CD4-positive, alpha-beta T cell treated with Interleukin-6 for 4 hours (primary cell): ENCODE measurements at places on chromosomes 5 and 9.

DNA sequence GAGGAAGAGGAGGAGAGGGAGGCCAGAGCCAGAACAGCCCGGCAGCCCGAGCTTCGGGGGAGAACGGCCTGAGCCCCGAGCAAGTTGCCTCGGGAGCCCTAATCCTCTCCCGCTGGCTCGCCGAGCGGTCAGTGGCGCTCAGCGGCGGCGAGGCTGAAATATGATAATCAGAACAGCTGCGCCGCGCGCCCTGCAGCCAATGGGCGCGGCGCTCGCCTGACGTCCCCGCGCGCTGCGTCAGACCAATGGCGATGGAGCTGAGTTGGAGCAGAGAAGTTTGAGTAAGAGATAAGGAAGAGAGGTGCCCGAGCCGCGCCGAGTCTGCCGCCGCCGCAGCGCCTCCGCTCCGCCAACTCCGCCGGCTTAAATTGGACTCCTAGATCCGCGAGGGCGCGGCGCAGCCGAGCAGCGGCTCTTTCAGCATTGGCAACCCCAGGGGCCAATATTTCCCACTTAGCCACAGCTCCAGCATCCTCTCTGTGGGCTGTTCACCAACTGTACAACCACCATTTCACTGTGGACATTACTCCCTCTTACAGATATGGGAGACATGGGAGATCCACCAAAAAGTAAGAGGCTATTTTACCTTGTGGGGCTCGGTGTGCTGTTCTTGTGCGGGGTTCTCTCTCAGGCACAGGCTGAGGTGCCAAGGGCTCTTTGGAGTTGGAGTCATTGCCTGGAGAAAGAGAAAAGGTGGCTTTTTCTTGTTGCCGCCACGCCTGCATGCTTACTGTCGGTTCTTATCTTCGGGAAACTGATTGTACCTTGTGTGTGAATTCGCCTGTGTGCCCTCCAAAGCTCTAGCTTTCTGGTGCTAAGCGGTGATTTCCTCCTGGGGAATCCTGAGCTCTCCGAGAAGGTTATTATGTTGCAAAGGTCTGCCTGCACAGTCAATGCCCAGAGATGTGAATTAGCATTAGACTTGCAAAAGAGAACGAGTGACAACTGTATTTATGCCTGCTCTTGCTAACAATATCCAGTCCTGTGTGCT is at the start of gene ISL1:
ISL1 (plus strand) TSS at position 318 of the 991 bp plus-strand sequence; CDS start at position 542, 224 bp downstream.
- no peak for DNase-seq

DNA sequence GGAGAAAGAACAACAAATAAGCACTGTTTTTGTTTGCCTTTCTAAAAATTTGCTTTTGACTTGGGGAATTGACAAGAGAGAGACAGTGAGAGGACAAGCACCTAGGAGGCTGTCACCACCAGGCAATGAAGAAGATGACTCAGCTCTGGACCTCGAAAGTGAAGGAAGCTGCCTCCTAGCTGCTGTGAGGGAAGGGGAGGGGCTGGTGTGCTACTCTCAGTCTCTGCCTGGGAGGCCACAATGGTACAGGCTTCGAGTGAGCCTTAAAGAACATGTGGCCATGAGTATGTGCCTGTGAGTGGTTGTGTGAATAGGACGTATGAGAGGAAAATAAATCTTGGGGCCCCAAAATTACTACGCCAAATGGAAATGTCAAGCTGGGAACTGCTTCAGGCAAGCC is 7.1 kb upstream of the PLK2 start:
- peak; percentile 24 for DNase-seq

DNA sequence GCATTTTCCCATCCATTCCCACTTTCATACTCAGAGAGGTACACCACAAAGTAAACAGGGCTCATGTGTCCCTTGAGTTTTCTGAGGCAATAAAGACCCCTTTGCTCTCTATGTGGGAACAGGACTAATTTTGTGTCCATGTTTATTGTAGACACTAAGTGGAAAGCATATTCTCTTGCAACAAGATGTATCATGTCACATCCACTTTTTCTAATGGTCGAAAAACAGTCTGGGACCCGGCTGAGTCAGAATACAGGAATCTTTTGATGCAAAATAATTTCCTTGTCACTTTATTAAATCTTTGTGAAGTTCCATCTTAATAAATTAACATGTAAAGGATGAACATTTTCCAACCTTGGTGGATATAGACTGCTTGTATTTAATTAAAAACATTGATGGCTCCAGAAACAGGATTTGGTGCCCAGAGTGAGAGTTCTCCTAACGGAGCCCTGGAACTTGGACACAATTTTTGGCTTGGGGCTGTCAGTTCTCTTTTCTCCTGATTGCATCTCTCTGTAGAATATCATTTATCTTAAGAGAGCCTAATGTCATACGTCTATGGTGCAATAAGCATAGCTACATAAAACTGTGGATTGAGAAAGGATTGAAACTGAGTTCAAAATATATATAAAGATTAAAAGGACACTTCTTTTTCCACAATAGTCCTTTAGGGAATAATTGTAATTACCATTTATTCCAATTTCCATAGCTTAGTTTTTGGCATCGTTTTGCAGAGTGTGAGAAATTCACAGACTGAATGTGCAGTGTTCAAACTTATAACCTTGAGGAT is 1116.7 kb upstream of the SEMA6A start:
- no peak for DNase-seq

GRCh38 chr5:150077996-150078801 is 8.2 kb downstream of the CSF1R start:
- no peak for DNase-seq

GRCh38 chr5:169106911-169107706 is 193.8 kb downstream of the SLIT3 start:
- no peak for DNase-seq

DNA sequence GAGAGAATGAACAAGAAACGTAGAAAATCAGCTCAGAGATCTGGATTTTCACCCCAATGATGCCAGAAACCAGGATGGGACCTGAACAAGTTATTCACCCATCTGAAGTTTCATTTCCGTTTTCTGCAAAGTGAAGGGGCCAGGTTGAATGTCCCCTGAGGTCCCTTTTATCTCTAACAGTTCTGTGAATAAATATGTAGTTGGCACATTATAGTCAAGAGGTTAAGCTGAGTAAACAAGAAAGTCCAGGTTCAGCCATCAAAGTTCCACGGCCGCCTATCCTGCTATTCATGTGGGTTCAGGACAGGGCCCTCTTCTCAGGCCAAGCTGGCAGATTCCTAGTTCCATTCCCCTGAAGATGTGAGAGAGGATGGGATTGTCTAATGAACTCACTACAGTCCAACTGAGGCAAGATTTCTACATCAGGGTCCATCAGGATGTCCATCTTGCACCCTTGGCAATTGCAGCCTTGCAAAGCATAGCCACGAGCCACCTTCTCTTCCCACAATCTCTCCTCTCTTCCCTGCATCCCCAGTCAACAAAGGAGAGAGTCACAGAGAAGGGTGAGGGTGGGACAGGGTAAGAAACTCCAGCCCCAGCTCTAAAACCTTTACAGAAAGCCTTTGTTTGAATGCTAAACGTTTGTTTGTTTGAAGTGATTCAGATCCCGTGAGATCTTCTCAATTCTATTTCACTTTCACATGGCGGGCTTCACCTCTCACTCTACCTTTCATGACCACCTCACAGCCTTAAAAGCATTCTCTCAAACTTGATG is 311.0 kb downstream of the SLIT3 start:
- no peak for DNase-seq

GRCh38 chr5:133735346-133735745 is 123.0 kb upstream of the FSTL4 start:
- no peak for DNase-seq

- DNase-seq: no peak
Observed at GRCh38 chr5:140075371-140075770, 32.3 kb upstream of the NRG2 start.

GRCh38 chr5:118580949-118581348 is 407.4 kb downstream of the DTWD2 start:
- no peak for DNase-seq

DNA sequence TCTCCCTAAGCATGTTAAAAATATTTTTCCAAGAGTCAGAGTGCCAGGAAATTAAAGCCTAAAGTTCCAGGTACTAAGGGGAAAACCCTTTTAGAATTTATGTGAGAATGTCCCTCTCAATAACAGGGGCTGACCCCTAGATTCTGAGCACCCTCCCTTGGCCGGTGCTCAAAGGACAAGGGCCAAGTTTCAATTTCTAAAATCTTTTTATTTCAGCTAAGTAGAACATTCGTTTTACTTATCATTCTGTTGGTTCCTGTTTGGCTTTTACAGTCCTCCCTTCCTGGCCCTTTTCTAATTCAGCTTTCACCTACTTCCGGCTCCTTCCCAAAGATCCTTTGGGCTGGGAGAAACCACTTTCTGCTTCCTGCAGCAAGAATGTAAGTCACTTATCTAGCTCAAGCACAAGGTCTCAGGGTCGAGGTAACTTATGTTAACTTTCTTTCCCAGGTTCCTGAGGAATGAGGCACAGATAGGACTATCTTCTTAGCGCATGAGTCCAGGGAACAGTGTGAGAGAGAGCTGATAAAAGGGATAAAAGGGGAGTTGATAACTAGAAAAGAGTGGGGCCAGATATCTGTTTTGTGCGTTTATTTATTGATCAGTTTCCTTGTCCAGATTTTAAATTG is 34.6 kb upstream of the F2RL2 start:
- DNase-seq: no peak

GRCh38 chr9:91060520-91061343 is 259.1 kb downstream of the SYK start:
- DNase-seq: no peak

DNA sequence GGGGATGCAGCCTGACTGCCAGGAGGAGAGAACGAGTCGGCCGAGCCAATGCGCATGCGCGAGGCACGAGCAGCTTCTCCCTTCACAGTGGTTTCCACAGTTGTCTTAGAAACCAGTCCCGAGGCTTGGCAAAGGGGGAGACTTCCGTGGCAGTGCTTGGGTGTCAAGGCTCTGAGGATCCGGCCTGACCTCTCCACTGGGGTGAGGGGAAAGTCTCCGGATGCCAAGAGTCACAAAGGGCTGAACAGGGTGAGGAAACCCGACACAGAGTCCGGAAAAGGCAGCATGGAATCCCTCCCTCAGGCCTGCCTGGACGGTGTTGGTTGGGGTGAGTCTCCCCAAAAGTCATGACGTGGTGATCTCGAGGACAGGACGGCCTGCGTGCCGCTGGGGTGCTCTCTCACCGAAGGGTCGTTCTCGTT is 475.5 kb downstream of the SPATA31A7 start:
- DNase-seq: no peak

DNA sequence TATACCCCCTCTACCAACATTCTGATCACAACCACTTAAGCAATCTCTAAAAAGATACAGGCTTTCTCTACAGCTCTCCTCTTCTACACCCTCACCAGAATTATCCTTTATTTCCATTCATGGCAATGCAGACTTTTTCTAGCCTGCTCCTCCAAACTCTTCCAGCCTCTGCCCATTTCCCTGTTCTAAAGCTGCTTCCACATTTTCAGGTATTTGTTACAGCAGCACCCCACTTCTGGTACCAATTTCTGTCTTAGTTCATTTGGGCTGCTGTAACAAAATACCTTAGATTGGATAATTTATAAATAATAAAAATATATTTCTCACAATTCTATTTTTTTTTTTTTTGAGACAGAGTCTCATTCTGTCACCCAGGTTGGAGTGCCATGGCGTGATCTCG is 53.0 kb upstream of the DNAH5 start:
- no peak for DNase-seq

DNA sequence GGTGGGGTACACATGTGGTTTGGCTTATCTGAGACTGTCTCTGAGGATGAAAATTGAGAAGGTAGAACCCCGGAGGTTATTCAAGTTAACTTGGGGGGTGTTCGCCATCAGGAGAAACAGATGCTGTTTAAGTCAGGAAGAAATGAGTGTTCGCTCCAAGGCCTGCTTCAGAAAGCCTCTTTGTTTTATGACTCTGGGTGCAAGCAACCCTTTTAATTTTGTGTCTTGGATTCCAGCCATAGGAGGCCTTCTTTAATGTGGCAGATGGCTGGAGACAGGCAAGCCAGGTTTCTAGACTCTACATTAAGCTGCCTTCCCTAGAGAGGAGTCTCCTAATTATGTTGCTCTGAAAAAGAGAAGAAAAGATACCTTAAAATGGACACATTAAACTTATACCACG is 4.2 kb upstream of the SMAD5 start:
- DNase-seq: no peak

DNA sequence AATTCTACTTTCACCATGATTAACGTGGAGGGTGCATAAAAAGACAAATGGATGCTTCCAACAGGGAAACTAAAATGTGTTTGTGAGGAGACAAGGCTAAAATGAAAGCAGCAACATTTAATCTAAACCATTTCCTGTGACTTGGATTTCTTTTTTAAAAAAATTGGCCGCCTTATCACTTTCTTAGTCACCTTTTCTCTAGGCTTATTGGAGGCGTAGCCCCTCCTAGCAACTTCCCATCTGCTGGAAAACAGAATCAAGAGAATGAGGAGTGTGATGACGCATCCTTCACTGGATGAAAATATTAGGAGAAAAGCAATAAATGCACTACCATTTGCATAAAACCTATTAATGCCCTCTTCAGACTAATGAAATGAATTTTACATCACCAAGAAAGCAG is 791 bp upstream of the GPR150 start:
- no peak for DNase-seq

DNA sequence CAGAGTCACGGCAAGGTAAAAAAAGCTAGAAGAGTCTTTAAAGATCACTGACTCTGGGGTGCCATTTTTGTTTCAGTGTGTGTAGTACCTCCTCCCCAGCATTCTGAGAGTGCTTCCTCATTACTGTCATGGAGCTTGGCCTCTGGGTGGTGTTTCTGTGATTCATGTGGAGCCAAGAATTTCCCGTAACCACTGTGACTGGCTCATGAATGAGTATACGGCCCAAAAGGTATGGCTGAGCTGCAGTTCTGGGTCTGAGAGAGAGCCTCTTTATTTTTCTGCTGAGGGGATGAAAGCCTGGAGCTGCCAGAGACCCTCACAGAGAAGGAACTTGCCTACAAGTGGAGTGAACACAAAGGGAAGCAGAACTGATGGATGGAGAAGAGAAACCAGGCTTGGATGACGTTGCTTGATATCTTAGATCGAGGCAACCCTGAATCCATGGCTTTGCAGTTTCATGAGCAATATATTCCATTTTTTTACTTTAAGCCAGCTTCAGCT is 85.6 kb downstream of the PTTG1 start:
- DNase-seq: no peak

GRCh38 chr5:124919747-124920525 is 173.5 kb upstream of the ZNF608 start:
- no peak for DNase-seq

DNA sequence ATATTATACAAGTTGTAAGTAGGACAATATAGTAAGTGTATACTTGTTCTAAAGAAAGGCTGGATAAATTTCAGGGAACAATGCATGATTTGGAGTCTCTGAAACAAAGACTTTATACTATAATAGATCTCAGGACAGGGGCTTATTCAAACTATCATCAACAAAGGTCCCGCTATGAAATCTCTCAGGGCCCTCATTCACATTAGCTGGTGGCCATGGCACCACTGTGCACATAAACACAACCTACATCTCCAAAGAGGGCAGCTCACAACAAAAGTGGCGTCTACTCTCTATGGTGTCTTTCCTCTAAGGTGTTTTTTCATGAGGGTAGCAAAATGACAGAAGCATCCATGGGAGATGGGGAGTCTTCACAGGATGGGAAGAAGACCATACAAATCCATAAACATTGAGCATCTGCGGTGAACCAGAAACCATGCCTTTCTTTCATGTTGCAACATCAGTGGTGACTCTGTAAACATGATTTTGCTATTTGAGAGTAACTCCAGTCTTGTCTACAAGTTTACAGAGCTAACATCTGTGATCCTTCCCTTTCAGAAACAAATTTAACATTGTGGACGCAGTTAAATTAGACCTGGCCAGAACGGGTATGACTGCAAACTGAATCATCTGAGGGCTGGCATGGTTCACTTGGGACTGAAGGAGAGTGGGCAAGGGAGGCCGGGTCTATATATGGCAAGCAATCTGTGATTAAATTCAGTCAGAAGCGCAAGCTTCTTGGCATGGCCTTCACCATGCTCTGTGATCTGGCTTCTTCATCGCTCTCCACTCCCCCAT is 5.5 kb downstream of the TTLL11 start:
- no peak for DNase-seq
